Upper lobe of left lung (tissue), 6 donors: ENCODE measurements at places on chromosomes 6 and 20.

- peak overlapping the region; percentile 86 for H3K27ac ChIP-seq
- no peaks in the 10 kb centered on the region for H3K27me3 ChIP-seq
- H3K36me3 ChIP-seq = no peaks in the 10 kb centered on the region
- peak; percentile 60 for DNase-seq
Measured at GRCh38 chr20:5090191-5090590, 29.6 kb downstream of the PCNA start.

DNA sequence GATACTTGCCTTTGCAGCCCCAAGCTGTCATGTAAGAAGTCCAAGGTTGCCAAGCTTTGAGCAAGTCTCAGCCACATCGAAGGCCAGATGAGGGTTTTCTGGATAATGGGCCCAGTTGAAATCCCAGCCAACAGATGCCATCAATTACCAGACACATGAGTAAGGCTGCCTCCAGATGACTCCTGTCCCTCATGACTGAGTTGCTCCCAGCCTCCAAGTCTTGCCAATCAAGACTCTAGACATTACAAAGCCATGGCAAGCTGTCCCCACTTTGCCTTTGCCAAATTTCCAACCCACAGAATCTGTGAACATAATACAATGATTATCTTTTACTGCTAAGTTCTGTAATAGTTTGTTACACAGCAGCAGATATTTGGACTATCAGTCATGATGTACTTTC, 76.8 kb upstream of the ARMC2 start:
- DNase-seq = no peak
- no peak overlapping the region for H3K4me3 ChIP-seq
- no peak overlapping the region for H3K27ac ChIP-seq
- H3K36me3 ChIP-seq = no peaks in the 10 kb centered on the region

GRCh38 chr6:118869894-118870589, 23.9 kb upstream of the ASF1A start:
- H3K36me3 ChIP-seq = no peaks in the 10 kb centered on the region
- DNase-seq = no peak
- H3K4me1 ChIP-seq = peaks cover 4% of the 10 kb centered on the region
- H3K27ac ChIP-seq = no peak overlapping the region

- DNase-seq = no peak
- no peaks in the 10 kb centered on the region for H3K27me3 ChIP-seq
- no peaks in the 10 kb centered on the region for H3K36me3 ChIP-seq
- H3K4me3 ChIP-seq = no peak overlapping the region
Measured at GRCh38 chr6:90891355-90891754, 304.5 kb upstream of the MAP3K7 start.

DNA sequence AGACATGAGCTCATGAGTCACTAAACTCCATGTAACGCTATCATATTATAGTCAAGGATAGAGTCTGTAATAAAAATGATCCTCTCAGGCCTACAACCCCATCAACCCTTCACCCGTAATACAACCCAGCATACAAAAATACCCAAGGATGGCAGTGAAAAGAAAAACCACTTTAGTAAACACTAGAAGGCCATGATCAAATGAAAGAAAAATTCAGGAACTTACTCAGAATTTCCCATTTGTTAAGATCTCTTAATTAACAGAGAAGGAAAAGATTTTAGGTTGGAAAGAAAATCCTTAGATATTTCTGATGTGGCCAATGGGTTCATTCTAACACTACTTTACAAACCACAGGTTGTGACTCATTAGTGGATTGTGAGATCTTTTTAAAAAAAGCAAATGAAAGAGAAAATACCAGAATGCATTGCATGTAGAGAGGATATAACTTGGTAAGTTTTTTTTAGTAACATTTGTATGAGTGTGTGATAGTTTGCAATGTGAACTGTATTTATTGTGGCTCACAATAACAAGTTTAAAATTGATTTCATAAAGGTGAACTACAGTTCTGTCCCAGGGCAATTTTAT, 8.0 kb upstream of the UBE2J1 start:
- no peak overlapping the region for H3K27ac ChIP-seq
- peaks cover 4% of the 10 kb centered on the region for H3K4me1 ChIP-seq
- H3K36me3 ChIP-seq = no peaks in the 10 kb centered on the region
- H3K27me3 ChIP-seq = no peaks in the 10 kb centered on the region
